Stimulated activated naive CD4-positive, alpha-beta T cell (primary cell): ENCODE measurements at places on chromosomes 7 and 10.

DNA sequence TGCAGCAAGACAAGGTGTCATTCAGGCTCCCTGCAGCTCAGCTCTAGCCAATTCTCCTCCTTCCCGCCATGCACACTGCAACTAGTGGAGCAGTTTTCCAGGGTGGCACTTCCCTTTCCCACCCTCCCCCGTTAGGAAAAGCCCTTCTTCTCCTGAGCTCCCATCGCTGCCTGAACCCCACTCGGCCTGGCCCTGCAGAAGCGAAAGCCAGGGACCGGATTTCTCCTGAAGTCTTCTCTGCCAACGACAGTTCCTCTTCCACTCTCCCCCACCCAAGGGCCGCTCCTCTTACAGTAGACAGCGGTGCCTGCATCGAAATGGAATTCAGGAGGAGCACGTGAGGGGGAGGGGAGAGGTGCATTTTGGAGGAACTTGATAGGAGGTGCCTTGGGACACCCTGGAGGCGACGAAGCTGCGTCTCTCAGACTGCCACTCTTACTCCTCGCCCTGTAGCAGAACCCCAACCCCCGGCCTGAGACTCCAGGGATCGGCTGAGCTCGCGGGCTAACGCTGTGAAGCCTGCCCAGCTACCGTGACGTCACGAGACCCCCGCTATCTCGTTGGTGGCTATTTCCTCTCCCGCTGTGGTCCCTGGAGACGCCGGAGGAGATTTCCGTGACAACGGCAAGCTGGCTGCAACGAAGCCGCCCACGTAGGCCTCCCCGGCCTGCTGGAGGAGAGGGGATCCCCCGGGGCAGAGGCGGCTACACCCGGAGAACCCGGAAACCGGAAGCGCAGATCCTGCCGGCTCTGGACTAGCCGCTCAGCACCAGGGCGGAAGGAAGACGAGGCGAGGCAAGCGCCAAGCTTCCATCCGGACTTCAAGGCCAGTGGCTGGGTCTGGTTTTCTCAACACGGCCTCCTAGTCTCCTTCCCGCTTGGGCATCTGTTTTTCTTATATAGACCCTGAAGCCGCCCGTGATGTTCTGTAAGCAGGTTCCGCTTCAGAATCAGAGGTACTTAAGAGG, 109.7 kb downstream of the RALA start:
- DNase-seq: peak; percentile 95

- DNase-seq: no peak
These were observed 717.2 kb downstream of the TNS3 start for GRCh38 chr7:46864716-46865115.

- no peak for DNase-seq
These were observed 50.3 kb downstream of the ATXN7L1 start for GRCh38 chr7:105826143-105826542.

DNA sequence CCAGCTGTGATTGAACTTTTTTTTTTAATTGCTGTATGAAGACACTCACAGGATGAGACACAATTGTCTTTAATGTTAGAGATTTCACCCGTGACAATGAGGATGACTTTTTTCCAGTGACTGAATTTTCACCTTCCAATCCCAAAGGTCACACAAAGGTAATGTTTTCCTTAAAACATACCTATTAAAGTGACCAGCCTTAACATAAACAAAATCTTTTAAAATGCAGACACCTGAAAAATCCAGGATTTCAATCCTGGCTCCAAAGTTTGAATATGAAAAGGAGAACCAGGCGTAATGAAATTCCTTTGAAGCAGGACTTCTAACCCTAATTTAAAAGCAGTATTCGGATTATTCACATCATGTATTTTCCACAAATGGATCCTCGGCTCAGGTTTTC, 647.7 kb downstream of the GATA3 start:
- DNase-seq: no peak

DNA sequence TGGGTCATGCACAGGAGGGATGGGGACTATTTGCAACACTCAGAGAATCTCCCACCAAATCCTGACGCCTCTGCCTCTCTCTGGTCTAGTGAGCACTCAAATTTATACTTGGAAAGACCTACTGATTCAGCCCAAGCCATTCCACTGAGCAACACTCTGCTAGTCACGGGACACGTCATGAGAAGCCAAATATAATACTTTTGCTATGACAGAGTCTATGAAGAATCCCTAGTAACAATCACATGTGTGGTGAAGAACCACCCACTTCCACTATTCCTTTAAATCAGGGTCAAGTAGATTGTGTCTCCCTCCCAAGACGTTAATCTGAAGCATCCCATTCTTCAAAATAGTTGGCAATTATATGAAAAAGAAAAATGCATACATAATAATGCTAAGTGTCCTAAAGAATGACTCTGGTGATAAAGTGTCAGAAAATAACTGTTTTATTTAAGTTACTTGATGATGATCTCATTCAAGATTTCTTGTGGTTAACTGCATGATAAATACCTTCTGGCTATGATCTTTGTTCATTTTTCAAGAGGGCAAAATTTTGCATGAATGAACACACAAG, 28.5 kb downstream of the CHCHD3 start:
- DNase-seq: no peak

DNA sequence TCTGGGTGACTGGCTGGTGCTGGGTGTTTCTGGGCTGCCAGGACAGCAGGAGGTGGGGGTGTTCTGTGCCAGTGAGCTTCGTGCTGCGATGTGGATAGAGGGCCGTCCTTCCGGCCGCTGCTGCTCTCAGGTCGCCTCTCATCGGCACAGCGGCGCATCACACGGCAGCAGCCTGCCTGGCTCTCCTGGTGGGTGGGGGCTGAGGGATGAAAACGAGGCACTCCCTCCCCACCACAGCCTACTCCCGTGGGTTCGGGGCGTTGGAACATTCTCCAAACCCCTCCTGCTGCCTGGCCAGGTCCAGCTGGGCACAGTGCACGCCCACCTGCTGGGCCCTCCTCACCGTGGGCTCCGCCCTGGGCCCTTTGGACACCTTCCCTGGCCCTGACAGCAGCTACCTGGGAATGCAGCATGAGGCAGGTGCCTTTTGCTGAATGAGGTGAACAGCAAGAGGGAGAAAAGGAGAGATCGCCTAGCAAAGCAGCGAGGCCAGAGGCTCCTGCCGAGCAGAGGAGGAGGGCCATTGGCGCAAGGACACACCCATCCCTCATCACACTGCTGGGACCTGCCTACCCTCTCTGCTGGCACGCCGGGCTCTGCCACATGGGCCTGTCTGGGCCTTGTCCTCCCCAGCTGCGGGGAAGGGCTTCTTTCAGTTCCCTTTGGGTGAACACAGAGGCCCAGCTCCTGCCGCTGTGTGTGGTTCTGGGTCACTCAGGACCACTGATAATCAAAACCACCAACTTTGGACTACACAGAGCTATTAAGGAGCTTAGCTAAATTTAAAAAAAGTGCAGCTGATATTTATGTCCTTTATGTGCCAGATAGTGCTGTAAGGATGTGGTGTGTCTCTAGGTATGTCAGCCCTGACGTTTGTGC, 33.4 kb downstream of the INPP5A start:
- DNase-seq: no peak

DNA sequence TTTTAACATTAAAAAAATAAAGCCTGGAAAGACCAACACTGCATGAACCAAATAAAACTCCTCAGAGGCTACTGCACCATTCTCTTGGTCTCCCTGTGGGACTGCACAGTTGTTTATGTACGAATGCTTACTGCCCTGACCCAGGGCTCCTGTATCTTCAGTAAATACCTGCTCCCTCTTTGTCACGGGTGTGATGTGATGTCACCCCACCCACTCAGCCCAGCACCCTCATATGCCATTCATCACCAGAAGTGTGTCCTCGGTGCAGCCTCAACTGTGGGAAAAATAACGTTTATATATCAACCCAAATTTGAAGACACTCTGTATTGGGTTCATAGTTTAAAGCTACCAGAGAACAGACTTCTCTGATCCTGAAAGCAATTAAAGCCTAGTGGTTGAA, 14.0 kb upstream of the SH3PXD2A start:
- no peak for DNase-seq

DNA sequence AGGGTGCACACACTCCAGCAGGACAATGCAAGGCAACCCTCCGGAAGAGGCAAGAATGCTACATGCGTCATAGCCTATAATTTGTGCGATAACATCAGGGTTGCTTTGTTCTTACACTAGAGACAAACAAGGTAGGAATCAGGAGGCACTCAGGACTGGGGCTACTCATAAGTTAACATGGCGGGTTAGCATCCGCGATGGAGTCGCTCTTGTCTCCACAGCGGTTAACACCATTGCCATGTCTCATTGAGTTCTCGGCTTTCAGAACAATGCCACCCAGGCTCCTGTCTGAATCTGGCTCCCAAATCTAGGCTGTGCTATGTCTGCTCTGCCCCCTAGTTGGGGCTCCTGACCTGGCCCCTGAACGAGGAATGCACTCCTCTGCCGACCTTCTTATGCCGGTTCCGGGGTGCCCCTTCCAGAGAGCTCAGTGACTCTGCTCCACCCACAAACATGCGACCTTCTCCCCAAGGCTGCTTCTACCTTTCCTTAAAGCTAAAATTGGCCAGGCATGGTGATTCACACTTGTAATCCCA, 24.9 kb upstream of the SLF2 start:
- no peak for DNase-seq

DNA sequence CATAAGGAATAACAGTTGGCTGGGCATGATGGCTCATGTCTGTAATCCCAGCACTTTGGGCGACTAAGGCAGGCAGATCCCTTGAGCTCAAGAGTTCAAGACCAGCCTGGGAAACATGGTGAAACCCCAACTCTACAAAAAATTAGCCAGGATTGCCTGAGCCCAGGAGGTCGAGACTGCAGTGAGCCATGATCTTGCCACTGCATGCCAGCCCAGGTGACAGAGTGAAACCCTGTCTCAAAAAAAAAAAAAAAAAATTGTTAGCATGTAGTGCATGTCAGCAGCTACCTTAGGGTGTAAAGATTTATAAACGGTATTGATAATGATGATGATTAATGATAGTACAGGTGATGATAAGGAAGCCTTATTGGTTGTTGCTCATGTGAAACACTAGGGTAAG, 331.2 kb upstream of the FZD1 start:
- DNase-seq: no peak

GRCh38 chr7:113159746-113160339, 41.5 kb upstream of the SMIM30 start:
- DNase-seq: no peak

- no peak for DNase-seq
These were observed 30.3 kb downstream of the ARID5B start for GRCh38 chr10:61931620-61932332.

GRCh38 chr10:49598986-49599385, 11.1 kb upstream of the SLC18A3 start:
- no peak for DNase-seq

DNA sequence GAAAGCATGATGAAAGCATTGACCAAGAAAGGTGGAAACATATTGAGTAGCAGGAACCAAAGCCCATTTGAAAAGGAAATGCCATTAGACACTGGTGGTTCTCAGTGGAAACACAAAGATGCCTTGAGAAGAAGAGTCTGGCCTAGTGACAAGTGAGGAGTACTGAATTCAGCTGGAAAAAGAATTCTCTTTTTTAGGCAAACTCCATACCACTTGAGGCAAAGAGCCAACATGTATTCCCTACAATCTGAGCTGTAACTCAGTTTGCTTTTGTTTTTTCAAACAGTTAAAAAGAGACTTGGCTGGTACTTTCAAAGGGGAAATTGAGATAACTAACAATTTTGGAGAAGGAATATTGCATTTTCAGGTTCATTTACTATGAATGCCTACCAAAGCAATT, 624.0 kb downstream of the NRG3 start:
- no peak for DNase-seq

DNA sequence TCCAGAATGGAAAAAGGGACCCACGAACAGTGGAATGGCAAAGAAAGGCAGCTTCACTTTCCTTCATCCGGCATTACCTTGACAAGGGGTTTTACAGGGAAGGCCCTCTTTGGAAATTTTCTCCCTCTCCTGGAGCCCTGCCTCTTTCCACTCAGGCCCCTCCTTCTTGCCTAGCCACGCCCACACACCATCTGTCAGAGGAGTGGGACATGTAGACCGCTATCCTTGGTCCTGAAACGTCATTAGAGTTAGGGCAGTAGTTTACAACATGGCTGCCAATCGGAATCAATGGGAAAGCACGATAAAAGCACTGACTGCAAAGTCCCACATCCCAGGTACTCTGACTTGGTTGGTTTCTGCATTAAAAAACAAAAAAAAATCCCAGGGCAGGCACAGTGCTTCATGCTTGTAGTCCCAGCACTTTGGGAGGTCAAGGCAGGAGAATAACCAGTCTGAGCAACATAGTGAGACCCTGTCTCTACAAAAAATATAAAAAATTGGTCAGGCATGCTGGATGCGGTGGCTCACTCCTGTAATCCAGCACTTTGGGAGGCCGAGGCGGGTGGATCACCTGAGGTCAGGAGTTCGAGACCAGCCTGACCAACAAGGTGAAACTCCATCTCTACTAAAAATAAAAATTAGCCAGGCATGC, 96.4 kb downstream of the MARCHF5 start:
- DNase-seq: no peak

DNA sequence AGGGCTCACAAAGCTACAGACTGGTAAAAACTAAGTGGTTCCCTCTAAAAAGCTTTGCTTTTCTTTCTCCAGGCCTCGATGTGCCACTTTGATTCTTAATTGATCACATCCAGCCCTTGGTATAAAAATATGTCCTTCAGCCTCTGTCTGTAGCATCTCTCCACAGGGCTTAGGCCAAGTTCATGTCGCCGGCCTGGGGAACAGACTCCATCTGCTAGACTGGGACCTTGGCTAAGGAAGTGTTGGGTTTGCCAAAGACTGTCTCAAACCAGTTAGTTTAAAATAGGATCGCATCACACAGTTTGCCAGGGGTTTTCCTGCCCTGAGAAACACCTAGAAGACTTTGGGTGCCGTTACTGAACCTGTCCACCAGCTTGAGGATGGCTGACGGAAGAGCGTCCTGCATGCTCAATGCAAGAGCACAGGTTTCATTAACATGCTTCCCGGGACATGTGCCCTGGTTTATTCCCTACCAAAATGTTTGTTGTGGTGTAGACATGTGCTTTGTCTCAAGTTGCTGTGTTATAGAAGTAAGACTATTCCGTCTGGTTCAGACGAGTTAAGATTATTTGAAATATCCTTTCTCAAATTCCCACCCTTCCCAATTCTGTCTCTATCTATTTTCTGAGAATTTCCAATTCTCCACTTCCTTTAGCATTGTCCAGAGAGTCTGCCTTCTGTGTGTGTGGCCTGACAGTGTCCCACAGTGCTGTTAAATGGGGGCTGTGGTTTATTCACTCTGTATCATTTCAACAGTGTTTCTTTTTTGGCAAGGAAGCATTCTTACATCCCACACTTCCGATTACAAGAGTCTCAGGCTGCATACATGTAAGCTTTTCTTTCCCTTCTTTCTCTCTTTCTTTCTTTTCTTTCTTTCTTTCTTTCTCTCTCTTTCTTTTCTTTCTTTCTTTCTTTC, 334.7 kb downstream of the INHBA start:
- DNase-seq: no peak
